ENCODE measurements at places on chromosomes 7 and 10.

DNA sequence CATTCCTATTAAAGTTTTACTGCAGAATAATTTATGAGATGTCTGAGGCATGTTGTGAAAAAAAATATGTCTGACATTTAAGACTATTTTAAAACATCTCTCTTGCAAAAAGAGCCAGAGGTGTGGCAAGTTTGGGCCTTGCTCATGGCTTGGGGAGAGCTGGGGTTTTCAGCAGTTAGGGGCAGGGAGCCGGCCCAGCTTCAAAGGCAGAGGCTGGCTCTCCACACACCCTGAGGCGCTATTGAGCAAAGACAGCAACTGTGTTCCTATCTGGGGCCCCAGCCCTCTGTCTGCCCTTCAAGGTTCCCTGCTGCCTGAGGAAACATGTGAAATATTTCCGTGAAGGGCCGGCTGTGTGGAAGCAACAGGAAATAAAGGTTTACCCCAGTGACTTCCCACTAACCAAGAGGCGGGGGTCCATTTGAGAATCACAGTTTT lies 94.0 kb downstream of the SORBS1 start:
- DNase-seq = peak; percentile 64

GRCh38 chr10:128915630-128916029 lies 551.4 kb upstream of the MGMT start:
- no peak for DNase-seq

DNA sequence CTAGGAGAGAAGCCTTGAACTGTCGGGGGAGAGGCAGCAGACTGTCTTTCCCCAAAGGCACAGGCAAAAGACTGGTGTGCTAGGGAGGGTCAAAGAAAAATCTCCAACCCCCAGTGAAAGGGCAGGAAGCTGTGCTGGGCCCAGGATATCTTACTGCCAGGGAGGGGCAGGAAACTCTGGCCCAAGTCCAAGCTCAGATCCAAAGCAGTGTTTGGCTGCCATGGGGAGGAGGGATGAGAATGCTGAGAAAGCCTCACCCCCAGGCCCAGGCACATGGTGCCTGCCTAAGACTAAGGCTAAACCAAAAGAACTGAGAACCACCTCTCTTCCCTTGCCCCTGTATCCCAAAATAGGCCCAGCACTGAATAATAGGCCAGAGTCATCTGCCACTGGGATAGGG lies 171.2 kb downstream of the PLPP4 start:
- no peak for DNase-seq

DNA sequence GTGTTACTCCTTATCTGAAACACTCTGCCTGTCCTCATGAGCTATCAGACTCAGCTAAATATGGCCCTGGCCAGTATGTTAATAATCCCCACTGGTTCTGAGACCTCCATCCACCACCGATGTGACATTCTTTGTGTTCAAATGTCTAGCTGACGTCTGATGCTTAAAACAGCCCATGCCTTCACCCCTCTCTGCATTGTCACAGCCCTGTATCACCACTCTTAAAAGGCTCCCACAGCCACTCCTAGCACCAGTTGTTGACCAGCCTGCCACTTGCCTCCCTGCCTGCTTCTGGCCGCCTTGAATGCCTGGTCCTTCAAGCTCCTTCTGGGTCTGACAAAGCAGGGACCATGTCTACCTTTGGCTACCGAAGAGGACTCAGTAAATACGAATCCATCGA lies at the start of gene LMOD2:
Gene LMOD2 (plus strand): TSS at position 253 of the 400 bp plus-strand sequence. CDS start 98 bp downstream, at position 351.
- no peak for DNase-seq

- peak; percentile 16 for DNase-seq
These were observed 844 bp downstream of the XPNPEP1 start for GRCh38 chr10:109922358-109922975.

- no peak for DNase-seq
These were observed 76.1 kb upstream of the LYZL2 start for GRCh38 chr10:30705625-30706149.

DNA sequence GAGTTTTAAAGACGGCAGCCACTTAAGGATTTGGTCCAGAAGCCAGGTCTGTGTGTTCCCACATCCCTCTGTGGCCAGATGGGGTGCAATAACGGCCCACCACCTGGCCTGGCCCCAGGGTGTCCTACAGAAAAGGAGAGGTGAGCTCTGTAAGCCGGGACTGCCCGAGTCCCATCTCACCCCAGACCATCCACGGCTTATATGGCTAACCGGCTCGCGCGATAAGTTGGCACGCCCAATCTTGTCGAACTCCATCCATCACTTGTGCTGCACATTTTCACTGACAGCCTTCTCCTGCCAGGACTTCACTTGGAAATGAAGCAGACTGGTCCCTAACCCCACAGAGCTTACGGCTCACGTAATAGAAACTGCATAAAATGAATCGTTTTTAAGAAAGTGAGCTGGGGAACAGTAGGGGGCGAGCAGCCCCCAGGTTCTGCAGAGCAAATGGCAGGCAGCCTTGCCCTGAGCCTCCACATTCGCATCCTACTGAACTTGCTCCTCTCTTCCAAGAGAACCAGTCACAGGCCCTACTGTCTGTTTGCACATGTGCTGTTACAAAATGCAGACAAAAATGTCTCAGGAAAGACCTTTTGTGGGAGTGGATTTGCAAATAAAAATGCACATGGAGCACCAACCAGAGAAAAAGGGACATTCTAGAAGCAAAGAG lies 98.2 kb downstream of the TNS3 start:
- peak; percentile 21 for DNase-seq

GRCh38 chr7:70237831-70238575 lies 639.7 kb downstream of the AUTS2 start:
- no peak for DNase-seq

GRCh38 chr7:51601461-51601860 lies 284.9 kb upstream of the COBL start:
- no peak for DNase-seq

- no peak for DNase-seq
These were observed 229.0 kb upstream of the SP4 start for GRCh38 chr7:21198921-21199320.

DNA sequence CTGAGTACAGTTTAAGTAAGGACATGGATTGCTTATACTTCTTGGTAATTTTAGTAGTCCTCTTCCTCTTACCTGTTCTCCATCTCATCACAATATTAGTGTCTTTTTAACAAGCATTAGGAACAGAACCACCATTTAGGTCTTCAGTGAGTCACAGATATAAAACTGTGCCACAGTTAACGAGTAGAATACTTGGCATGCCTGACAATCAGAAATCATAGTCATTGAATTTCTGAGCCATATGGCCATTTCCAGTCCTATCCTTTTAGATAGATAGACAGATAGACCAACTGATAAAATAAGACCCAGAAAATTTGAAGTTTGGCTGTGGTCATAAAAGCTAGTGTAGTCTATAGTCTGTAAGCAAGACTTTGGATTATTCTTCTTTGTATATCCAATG lies 71.1 kb downstream of the GBF1 start:
- no peak for DNase-seq

DNA sequence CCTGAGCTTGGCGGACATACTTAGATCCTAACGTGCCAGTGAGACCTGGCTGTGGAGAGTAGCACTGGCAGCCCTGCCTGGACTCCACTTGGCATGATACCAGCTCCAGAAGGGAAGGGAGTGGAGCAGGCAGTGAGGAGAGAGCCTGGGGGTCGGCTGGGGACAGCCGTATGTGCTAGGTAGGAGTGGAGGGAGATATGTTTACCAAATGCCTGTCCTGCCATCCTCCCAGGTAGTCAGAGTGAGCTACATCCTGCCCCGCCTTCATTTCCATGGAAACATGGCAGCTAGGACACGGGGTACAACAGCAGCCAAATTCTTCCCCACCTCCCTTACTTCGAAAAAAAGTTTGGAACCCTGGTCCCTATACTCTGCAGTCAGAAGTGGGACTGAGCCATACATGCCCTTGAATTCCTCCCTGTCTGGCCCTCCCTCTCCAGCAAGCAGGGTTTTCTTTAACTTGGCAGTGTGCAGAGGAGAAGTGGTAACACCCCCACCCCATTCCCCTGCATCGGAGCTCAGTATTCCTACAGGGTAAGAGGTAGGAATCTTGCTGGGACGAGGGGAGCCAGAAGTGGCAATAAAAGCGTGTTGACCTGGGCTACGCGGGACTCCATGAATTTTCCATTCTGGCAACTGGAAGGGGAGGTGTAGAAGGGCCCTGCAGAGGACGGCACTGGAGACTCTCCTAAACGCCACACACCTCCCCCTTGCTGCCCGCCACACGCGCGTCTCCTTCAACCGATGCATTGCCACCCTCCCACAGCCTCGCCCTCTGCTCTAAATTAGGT lies 20.0 kb upstream of the SMO start:
- DNase-seq = peak; percentile 61

GRCh38 chr10:48363617-48364355 lies 57.3 kb downstream of the MAPK8 start:
- peak; percentile 69 for DNase-seq

- no peak for DNase-seq
These were observed 406.5 kb upstream of the SEMA3D start for GRCh38 chr7:85593355-85593754.

- DNase-seq = no peak
These were observed 767 bp downstream of the EIF4EBP2 start for GRCh38 chr10:70404787-70405036.

GRCh38 chr7:23700046-23700445 lies 10.0 kb upstream of the STK31 start:
- DNase-seq = peak; percentile 55
